ENCODE measurements at places on chromosomes 16 and 17.
A peak's percentile ranks its signal among the peaks of the same experiment; 100 is the strongest.

GRCh38 chr16:13560151-13560550 lies 359.8 kb upstream of the ERCC4 start:
- no peak for DNase-seq

- DNase-seq: no peak
Observed at GRCh38 chr17:45009676-45010467, 41.6 kb downstream of the DCAKD start.

GRCh38 chr17:2755891-2756724 lies 6.7 kb upstream of the CCDC92B start:
- peak; percentile 82 for DNase-seq

- no peak for DNase-seq
Observed at GRCh38 chr17:61619953-61620352, 28.9 kb upstream of the NACA2 start.

GRCh38 chr17:79361873-79362771 lies 248.7 kb downstream of the RBFOX3 start:
- no peak for DNase-seq

DNA sequence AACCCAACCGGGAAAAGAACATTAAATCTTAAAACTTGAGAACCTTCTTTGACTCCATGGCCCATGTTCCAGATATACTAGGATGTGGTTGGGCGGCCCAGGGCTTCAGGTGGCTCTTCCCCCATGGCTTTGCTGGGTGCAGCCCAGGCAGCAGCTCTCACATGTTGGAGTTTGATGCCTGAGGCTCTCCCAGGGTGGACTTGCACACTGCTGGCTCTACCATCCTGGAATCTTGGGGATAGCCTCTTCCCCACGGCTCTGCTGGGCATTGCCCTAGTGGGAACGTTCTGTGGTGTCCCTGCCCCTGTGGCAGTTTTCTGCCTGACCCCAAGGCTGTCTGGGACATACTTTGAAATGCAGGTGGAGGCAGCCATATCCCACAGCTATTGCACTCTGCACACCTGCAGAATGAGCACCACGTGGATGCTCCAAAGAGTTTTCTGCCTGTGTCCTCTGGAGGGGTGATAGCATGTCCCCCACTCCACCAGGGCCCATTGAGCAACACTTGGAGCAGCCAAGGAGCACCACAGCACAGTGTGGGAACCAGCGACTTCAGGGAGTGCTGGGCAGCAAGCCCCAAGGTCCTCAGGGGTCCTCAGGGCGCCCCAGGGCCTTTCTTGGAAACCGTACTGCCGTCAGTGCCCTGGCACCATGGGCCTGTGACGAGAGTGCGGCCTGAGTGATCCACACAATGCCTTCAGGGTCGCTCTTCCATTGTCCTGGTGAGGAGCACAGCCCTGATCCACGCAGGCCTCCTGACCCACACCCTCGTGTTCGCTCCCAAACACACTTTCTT lies 70.8 kb downstream of the GOSR1 start:
- DNase-seq: no peak

- no peak for DNase-seq
Observed at GRCh38 chr17:13825526-13826040, 223.9 kb upstream of the HS3ST3A1 start.

GRCh38 chr16:88524973-88525662 lies 45.1 kb upstream of the ZC3H18 start:
- no peak for DNase-seq

GRCh38 chr17:21352221-21352980 lies 23.8 kb upstream of the KCNJ12 start:
- DNase-seq: no peak

- no peak for DNase-seq
Observed at GRCh38 chr17:50877838-50878237, 11.7 kb upstream of the TOB1 start.

GRCh38 chr17:4972752-4973151 lies 5.1 kb upstream of the SPAG7 start:
- DNase-seq: peak; percentile 40

- no peak for DNase-seq
Observed at GRCh38 chr17:81556863-81557262, 4.7 kb upstream of the FAAP100 start.

DNA sequence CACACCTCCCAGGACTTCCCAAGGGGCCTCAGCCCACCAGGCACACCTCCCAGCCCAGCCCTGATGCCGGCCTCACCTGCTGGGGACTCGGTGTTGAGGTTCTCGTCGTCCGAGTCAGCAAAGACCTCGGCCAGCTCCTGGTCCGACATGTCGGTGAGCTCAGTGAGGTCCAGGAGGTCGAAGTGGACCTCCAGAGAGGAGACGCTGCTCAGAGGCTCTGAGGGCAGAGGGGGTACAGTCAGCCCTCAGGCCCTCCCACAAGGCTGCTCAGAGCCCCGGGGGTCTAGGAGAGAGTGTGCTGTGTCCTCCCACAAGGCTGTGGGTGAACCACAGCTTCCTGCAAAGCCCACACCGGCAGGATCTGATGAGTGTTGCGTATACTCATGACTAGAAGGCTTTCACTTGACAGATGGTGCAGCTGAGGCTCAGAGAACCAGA lies 10.5 kb downstream of the DBNDD1 start:
- no peak for DNase-seq

- peak; percentile 77 for DNase-seq
Observed at GRCh38 chr17:42773290-42774035, at the start of gene VPS25. Gene VPS25 (plus strand): TSS chr17:42773449. CDS start chr17:42773476, 27 bp downstream.

- peak; percentile 26 for DNase-seq
Observed at GRCh38 chr17:34883106-34884000, 77.9 kb downstream of the CCT6B start.

Measured in WTC11 (cell line).